ENCODE measurements at places on chromosomes 3 and 15. TPM values are rescaled to one million over a fixed set of nuclear protein-coding genes. Genes with fewer than 3 reads are reported as not detected.

- H3K4me1 ChIP-seq: no peaks in the 10 kb centered on the region
- H3K36me3 ChIP-seq: no peaks in the 10 kb centered on the region
- H3K4me3 ChIP-seq: no peak overlapping the region
- H3K27me3 ChIP-seq: no peaks in the 10 kb centered on the region
- no peak overlapping the region for H3K27ac ChIP-seq
These were observed 32.7 kb upstream of the ZFAND6 start for GRCh38 chr15:80026754-80027153.

The PHC3 gene
- total RNA-seq: 234 TPM

The CD200 gene
- 3.7 TPM for total RNA-seq

DNA sequence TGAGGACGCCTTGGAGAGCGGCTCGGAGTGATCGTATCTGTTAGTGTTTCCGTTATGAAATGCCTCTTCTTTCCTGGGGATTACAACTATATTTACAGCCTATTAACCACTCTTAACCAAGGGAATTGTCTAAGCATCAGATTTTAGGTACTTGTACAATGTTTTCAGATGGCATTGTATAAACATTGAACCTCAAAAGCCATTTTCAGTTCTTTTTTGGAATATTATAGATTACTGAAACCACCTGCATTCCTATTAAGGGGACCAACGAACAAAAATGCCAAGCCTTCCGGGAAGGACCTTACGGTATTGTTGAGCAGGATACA is 1.1 kb downstream of the NEO1 start:
- H3K4me3 ChIP-seq: peak overlapping the region; percentile 91
- DNase-seq: no peak
- H3K27me3 ChIP-seq: no peaks in the 10 kb centered on the region
- peak overlapping the region; percentile 77 for H3K27ac ChIP-seq

The CACNA1D gene
- total RNA-seq: 194 TPM

DNA sequence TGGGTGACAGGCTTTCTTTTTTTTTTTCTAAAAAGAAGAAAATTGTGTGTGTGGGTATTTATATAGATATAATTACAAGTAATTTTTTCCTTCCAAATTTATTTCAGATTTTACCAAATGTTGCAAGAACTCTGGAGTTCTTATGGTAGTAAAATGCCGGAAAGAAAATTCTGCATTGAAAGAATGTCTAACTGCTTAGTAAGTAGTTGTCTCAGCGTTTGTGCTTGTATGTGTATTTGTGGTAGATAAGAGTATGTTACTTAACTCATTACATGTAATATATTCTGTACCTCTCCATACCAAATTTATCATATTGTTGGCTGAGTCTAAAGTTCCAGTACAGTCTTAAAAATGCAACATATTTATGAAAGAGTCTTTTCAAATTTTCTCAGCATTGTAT is 32.3 kb upstream of the ZCWPW2 start:
- H3K4me3 ChIP-seq: no peak overlapping the region
- H3K27me3 ChIP-seq: no peaks in the 10 kb centered on the region
- no peaks in the 10 kb centered on the region for H3K36me3 ChIP-seq

GRCh38 chr3:187327845-187328244 is 36.3 kb upstream of the MASP1 start:
- no peak for DNase-seq
- H3K27ac ChIP-seq: no peak overlapping the region
- H3K4me1 ChIP-seq: no peaks in the 10 kb centered on the region
- H3K27me3 ChIP-seq: no peaks in the 10 kb centered on the region
- no peaks in the 10 kb centered on the region for H3K36me3 ChIP-seq

The TMC3 gene
- not detected for total RNA-seq

- H3K27ac ChIP-seq: no peak overlapping the region
- no peak for DNase-seq
- no peaks in the 10 kb centered on the region for H3K27me3 ChIP-seq
- no peaks in the 10 kb centered on the region for H3K4me1 ChIP-seq
- H3K36me3 ChIP-seq: no peaks in the 10 kb centered on the region
- no peak overlapping the region for H3K4me3 ChIP-seq
These were observed 45.5 kb upstream of the SUCLG2 start for GRCh38 chr3:67699882-67700281.
